ENCODE measurements at places on chromosomes 12 and 14.

GRCh38 chr12:84550518-84550917 lies 362.1 kb downstream of the SLC6A15 start:
- DNase-seq: no peak

GRCh38 chr12:110349096-110349495 lies 54.4 kb downstream of the ANAPC7 start:
- no peak for DNase-seq

GRCh38 chr12:62808166-62808879 lies 126.6 kb downstream of the PPM1H start:
- no peak for DNase-seq

GRCh38 chr12:93722835-93723567 lies 45.8 kb downstream of the CRADD start:
- no peak for DNase-seq

- DNase-seq: no peak
Measured at GRCh38 chr12:51784688-51785087, 63.8 kb downstream of the FIGNL2 start.

Data from stimulated activated CD8-positive, alpha-beta memory T cell treated with anti-CD3 and anti-CD28 coated beads, Interleukin-4, amount 100 ng/mL, for 1 hour (primary cell).